Smooth muscle cell of the pulmonary artery (primary cell): ENCODE measurements at places on chromosomes 2 and 18. TPM values are rescaled to one million over a fixed set of nuclear protein-coding genes. Genes with fewer than 3 reads are reported as not detected.

The SDC1 gene
- total RNA-seq, result 3.1 and 44.3 TPM in 2 replicates

The ITPRIPL1 gene
- 0.26 and 1.3 TPM in 2 replicates for total RNA-seq

The ABCG5 gene
- total RNA-seq, result not detected in 2 replicates

The ID2 gene
- 97.4 and 123 TPM in 2 replicates for total RNA-seq

The NGEF gene
- 1.3 and 5.7 TPM in 2 replicates for total RNA-seq

The ERFE gene
- total RNA-seq, result 0.56 and 4.8 TPM in 2 replicates

The WDR75 gene
- total RNA-seq, result 48.7 and 61.3 TPM in 2 replicates
